Urinary bladder (tissue), 4 donors: ENCODE measurements at places on chromosomes 2 and 18. TPM values are rescaled to one million over a fixed set of nuclear protein-coding genes. Genes with fewer than 3 reads are reported as not detected.

SERPINB10 gene
- 0.21 TPM for total RNA-seq

CDH19 gene
- 18.3 TPM for total RNA-seq

RBM44 gene
- total RNA-seq: 2.4 TPM

RNF152 gene
- 44.4 TPM for total RNA-seq

DSEL gene
- 49.3 TPM for total RNA-seq

- no peak for DNase-seq
Observed at GRCh38 chr2:199484927-199485326, 27.2 kb upstream of the SATB2 start.

- DNase-seq: no peak
Observed at GRCh38 chr2:78541451-78542267, 483.8 kb upstream of the REG3G start.

DNA sequence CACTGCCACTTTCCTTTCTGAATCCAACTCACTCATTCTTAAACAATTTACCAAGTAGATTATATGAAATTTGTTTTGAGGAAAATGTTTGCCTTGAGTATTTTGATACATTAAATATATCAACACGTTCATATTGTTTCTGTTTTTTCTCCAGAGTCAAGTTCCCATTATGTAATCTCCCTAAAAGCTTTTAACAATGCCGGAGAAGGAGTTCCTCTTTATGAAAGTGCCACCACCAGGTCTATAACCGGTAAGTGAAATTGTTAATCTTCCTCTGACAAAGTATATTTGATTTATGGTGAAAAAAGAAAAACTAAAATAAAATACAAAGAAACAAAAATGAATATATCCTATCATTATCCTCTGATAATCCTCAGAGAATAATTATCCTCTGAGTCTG lies 838.6 kb downstream of the MBD2 start:
- DNase-seq: no peak

DNA sequence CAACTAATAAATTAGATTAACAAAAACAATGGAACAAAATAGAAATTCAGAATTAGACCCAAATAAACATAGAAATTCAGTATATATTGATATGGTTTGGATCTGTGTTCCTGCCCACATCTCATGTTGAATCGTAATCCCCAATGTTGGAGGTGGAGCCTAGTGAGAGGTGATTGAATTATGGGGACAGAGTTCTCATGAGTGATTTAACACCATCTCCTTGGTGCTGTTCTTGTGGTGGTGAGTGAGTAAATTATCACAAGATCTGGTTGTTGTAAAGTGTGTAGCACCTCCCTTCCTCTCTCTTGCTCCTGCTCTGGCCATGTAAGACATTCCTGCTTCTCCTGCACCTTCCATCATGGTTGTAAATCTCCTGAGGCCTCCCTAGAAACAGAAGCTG lies 16.6 kb upstream of the B4GALT6 start:
- no peak for DNase-seq

GRCh38 chr18:22846088-22846683 lies 86.9 kb upstream of the RBBP8 start:
- DNase-seq: no peak

DNA sequence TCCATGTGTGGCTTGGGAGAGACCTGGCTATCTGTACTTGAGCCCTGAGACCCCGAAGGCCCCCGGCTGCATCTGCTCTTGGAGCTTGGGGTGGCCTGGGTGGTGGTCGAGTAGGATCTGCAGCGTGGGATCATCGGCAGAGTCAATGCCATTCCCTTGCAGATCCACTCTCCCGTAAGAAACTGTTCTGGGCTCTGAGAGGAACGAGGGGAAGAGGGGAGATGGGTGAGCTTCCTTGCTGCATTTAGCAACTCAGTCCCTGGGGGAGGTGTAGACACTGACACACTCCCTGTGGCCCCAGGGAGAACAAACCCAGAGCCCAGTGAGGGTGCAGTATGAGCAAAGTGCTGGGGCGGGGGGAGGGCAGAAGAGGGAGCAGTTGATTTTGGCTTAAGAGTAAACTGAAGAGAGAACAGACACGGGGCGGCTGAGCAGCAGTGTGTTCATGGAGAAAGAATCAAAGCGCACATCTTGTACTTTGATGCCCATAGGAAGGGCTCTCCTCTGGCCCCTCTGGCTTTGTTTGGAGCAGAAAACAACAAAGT lies 8.5 kb downstream of the GREB1 start:
- DNase-seq: no peak

DNA sequence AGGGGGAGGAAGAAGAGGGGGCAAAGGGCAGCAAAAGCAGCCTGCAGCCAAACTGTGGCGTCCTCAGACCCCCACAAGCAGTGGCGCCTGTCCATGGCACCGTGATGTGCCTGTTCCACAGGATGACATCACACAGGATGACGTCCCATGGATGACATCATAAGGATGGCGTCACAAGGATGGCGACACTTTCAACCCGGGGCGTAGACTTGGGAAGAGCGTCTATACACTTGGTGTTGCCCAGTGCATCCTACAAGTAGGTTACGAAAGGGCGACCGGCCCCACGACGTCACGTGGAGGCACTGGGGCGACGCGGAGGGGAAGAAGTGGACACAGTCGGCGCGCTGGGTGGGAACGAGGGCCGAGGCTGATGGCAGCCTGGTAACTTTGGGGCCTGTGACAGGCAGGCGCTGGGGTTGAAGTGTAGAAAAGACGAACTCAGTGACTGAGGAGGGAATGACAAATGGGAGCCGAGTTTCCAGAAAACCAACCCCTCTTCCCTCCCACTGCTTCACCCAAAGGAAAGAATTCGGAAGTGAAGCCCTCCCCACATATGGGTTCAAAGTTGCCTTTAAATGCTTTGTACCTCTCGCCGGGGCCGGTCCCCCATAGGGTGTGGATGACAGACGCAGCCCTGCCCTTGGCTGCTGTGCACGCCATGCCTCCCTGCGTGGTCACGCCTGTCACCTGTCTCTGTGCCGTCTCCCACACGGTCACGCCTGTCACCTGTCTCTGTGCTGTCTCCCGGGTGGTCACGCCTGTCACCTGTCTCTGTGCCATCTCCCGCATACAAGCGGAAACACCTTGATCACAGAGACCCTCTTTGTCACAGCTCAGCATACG lies 13.4 kb upstream of the KCNG2 start:
- no peak for DNase-seq

DNA sequence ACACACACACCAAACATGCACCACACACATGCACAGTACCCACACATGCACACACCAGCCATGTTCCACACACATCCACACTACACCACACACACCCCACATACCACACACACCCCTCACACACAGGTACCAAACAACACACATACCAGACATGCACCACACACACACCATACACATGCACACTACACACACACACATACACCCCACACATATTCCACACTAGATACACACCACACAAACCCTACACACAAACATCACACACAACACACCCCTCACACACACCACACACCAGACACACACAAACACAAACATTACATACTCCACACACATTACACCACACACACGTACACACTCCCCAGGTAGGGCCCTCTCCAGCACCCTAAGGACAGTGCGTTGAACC lies 51.2 kb downstream of the TRABD2A start:
- DNase-seq: no peak

DNA sequence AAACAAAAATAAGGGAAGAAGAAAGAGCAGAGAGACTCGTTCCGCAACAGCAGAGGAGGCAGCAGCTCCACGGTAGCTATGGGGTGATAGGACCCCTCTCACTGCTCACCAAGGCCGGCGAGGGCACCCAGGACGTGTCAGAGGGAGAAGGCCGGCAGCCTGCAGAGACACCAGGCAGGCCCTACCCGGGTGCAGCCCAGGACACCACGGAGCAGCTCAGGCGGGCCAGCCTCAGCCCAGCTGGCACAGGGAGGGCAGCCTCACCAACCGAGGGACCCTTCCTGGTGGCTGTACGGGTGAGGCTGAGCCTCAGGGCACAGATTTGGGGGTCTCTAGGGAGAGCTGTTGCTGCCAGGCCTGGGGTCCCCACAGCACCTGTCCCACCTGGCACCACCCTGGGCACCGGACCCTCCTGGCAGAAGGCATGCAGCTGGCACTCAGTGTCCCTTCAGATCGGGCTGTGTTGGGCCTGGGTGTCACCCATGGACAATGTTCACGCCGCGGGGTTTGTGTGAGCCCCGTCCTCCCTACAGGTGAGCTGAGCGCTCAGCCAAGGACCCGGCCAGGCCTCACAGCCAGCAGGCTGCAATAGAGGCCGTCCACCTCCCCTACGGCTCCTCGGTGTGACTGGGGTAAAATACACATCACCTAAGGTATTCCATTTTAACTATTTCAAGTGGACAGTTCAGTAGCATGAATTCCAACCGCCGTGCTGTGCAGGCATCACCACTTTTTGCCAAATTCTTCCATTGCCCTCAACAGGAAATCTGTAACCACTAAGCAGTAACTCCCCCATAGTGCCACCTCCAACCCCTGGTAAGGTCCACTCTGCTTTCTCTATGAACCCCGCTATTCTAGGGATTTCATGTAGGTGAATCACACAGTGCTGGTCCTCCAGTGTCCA lies 21.6 kb downstream of the KCNG2 start:
- no peak for DNase-seq

DNA sequence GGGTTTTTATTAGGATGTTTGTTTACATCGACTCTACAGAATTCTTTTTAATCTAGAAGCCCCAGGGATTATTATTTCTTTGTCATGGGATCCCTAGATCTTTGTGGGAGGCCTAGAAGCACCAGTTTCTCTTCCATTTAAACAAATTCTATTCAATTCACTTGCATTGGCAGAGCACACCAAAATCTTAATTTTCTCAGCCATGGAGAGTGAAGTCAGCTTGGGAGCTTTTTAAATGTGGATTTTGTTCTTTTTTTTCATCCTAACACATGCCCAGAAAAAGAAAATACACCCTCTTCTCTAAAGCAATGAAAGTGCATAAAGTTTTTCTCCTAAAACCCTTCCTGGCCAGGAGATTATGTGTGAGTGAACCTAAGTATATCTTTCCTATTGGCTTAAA lies 38.5 kb downstream of the CDCA7 start:
- no peak for DNase-seq

- DNase-seq: no peak
Observed at GRCh38 chr18:49135877-49136276, 185.1 kb upstream of the SMAD7 start.

DNA sequence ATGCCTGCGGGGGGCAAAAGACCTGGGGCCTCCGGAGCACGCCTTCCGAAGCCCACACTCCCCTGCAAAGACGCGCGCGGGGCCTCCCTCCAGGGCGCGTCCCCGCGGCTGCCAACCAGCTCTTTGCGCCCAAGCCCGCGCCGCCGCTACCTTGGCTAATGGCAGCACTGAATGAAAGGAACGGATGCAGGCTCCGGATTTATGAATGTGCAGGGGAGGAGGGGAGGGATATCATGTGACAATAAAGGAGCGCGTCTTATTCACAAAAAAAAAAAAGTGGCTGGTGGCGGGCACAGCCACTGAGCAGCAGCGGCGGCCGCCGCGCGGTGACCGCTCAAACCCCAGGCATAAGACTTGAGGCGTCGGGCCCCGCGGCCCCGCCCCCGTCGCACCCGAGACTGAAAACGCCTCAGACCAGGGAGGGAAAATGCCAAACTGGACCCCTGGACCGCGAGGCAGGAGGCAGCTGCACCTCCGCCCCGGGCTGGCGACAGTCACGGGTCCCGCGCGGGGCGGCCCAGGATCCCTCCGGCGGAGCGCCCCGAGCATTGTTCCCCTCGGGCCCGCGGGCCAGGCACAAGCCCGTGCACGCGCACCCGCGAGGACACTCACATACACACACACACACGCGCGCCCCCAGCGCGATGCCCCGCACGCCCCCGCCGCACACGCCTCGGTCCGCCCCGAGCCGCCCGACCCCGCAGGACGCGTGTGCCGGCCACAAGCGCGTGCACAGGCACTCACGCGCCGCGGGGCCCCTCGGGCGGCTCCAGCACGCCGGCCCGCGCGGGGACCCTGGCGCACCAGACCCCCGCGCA lies 1.6 kb downstream of the SPRED2 start:
- DNase-seq: no peak

DNA sequence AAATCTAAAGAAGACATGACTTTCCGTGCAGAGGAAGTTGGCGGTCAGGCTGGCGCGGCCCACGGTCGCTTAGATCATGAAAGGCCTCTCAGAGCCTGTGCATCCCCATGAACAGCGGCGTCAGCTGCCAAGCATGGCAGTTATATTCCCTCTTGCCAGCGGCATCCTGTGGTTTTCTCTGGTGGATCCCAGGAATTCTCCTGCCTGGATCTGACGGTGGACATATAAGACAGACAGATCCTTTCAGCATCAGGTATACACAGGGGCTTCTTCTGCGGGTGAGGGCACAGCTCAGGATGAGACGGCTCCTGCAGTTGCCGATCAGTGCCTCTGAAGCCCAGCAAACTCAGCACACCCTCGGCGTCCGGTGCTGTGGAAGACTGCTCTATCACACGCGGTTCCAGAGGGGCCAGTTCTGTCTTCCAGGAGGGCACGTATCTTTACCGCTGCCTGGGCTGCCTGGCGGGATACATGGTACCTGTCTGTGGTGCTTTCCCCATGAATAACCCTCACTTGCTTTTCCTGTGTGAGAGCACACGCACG lies 157.8 kb downstream of the LDLRAD4 start:
- DNase-seq: no peak

DNA sequence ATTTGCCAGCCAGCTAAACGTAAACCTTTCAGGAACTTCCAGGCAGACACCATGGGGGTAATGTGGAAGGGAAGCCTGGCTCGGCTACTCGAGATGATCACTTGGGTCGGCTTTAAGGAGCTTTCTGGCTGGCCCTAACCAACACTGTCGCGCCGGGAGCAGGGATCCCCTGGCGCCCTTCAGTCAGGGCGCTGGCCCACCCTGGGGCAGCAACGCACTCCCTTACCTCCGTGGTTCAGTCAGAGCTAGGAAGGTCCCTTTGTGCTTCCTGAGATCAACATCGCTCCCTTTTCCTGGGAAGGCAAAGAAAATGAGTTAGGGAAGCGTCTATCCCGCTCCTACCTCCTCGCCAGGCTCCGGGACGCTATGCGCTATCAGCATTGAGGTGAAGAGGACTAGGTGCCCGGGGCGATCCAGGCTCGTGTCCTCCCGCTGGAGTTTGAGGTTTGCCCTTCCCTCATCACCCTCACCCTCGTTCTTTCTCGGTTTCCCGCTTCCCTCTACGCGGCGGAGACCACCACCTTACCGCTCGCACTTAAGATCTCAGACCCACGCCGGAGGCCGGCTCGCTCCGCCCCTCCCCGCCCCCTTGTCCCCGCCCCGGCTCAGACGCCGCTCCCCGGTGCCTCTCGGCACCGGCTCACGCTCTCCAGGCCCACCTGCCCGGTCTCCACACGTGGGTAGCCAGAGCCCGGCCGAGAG lies 449 bp upstream of the ATRAID start:
- DNase-seq: no peak

GRCh38 chr18:26502823-26503222 lies 45.5 kb downstream of the KCTD1 start:
- no peak for DNase-seq

- no peak for DNase-seq
Observed at GRCh38 chr2:239506101-239506857, 105.5 kb upstream of the HDAC4 start.
